ENCODE measurements at places on chromosomes 2 and 18.

- no peak for DNase-seq
These were observed 166.7 kb downstream of the CLIP4 start for GRCh38 chr2:29281916-29282247.

DNA sequence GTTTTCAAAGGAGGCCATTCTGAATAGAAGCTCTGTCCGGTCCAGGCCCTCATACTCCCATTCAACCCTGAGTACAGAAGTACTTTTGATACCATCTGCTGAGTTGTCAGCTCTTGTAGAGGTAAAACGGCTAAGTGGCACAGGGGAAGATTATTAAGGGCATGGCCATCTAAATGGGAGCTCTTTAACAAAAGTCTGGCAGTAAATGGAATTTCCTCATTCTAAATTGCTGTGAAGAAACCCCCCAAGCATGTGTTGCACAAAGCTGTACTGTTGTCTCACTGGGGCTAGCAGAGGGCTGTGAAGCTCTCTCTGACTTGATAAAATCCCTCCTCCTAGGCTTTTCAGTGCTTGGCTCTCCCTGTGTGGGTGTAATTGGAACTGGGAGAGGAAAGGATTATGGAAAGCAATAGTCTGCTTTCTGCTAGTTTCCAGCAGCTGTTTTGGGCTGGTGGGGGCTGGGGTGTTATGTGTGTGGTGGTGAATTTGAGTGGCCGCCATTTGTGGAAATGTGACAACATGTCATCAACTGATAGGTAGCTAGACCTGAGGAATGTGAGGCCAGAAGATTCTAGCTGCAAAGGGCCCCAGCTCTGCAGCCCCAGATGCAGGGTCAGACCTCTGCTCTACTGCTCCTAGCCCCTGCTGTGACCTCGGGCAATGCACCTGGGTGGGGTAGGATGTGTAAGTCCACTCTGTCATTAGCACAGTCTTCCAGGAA lies 65.1 kb downstream of the MAP4K4 start:
- DNase-seq: no peak

- DNase-seq: no peak
These were observed 59.9 kb downstream of the ADI1 start for GRCh38 chr2:3459185-3460015.

DNA sequence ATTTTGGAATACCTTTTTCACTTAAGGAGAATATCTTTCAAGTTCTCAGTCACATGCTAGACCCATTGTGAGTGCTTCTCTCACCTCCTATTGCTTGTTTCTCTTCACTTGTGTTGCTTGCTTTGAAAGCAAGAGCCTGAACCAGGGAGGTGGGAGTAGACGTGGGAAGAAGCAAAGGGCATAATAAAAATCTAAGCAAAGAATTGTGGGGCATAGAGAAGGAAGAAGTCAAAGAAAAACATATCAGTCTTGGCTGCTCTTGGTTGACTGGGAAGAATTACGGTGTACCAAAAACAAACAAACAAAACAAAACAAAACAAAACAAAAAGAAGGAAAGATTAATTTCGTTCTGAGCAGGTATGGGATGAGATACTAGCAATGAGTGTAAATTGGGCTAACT lies 48.9 kb upstream of the ACVR1 start:
- no peak for DNase-seq

DNA sequence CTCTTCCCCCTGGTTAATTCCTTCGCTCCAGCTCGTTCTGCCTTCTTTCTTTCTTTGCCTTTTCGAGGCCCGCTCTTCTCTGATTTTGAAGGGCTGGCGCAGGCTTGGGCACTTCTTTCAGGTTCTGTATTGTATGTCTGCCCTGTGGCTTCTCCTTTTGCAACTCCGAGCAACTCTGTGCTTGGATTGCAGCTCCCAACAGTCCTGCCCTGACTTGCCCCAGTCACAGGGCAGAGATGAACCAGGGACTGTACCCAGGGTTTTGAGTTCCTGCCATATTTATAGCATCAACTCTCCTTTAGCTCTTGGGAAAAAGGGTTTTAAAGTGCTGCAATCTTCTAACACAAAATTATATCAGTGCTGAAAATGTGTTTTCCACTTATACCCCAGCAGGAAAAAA lies 31.1 kb upstream of the CD8A start:
- no peak for DNase-seq

GRCh38 chr18:79698668-79699335 lies 19.2 kb downstream of the CTDP1 start:
- DNase-seq: no peak
